ENCODE measurements at places on chromosomes 2 and 18.

- no peak for DNase-seq
Measured at GRCh38 chr2:226466124-226466523, 333.5 kb downstream of the IRS1 start.

GRCh38 chr2:71471276-71471675 lies 17.9 kb downstream of the DYSF start:
- no peak for DNase-seq

- peak; percentile 20 for DNase-seq
Measured at GRCh38 chr18:12645751-12646203, 12.1 kb downstream of the SPIRE1 start.

DNA sequence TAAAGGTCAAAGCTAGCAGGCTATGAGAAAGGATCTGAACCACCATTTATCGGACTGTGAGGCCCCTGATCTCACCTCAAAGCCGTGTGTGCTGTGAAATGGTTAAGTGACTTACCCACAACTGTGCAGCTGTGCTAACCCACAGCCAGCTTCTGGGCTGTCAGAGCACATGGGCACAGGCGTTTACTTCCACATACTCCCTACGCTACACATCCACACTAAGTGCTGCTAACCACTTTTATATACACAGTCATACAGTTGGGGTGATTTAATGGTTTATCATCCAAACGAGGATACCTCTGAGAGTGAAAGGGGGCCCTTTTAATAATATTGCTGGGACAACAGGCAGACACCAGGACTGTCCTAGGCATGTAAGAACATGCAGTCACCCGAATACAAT lies 37.3 kb downstream of the CYRIA start:
- peak; percentile 65 for DNase-seq

DNA sequence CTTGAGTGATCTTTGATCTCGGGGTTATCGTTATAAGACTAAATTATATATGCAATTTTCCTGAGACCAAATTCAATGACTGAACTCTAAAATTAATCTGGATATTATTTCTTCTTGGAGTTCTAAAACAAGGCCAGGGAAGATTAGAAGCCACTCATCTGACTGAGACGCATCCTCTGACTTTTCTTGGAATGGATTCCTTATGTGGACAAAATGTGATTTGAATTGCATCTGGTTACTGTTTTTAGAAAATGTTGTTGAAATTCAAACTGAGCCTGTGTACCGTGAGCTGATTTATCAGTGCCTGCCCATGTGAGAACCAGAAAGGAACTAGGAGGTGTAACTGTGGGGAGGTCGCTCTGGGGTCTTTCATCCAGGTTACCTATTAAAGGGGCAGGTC lies 330.8 kb downstream of the OSR1 start:
- DNase-seq, result no peak

GRCh38 chr2:225074366-225074765 lies 32.1 kb upstream of the DOCK10 start:
- DNase-seq, result peak; percentile 13

DNA sequence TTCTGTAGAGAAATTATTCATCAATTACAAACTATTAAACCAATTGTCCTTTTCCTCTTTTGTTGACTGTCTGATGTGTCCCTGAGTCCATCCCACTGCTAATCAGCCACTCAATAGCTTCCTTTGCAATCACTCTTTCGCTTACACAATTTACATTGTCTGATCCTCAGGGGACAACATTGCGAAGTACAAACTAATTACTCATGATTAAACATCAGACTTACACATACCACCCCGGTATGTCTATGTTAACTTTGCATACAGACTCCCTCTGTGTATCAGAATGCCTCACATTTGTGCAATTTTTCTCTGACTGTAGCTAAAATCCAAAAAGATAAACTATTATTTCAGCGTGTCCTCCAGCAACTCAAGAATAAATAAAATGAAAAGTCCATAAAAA lies 264.4 kb upstream of the REV1 start:
- peak; percentile 56 for DNase-seq

DNA sequence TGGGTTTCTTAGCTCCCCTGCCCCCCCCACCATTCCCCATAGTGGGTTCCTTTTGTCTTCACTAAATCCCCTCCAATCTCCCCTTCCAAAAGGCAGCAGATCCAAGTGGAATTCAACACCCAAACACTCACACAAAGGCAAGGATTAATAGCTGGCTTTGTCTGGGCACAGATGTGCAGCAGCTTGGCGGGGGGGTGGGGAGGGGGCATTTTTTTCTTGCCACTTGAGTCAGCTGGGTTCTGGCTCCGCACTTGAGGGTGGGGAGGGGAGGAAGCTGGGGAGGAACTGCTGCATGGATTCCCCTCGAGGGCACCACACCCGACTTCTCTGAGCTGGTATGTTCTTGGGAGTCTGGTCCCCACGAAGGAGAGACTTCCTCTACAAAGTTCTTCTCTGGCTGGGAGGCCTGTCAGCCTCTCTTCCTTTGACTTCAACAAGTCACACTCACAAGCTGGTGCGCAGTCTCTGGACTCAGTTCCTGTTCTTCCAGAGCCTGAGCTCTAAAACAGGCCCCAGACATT lies 36.0 kb downstream of the SERTAD2 start:
- peak; percentile 56 for DNase-seq

GRCh38 chr2:231535961-231536360 lies 5.7 kb upstream of the NMUR1 start:
- DNase-seq, result no peak

GRCh38 chr2:220601674-220602073 lies 970.4 kb downstream of the EPHA4 start:
- no peak for DNase-seq

DNA sequence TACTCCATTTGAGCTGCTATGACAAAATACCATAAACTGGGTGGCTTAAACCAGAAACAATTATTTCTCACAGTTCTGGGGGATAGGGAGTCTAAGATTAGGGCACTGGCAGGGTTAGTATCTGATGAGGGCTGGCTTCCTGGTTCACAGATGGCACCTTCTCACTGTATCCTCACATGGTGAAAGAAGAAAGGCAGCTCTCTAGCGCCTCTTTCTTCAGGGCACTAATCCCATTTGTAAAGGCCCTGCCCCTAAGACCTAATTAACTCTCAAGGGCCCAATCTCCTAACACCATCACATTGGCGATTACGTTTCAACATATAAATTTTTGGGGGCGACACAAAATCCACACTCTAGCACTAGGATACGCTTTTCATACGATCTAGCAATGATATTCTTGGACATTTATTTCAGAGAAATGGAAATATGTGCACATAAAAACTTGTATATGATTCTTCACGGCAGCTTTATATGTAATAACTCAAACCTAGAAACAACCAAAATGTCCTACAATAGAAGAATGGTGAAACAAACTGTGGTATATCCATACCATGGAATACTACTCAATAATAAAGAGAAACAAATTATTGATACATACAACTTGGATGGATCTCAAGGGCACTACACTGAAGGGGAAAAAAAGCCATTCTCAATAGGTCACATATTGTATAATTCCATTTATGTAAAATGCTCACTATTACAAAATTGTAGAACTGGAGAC lies 111.0 kb downstream of the BCL2L11 start:
- no peak for DNase-seq

- peak; percentile 21 for DNase-seq
Measured at GRCh38 chr18:9612215-9612830, 2.0 kb downstream of the PPP4R1 start.

DNA sequence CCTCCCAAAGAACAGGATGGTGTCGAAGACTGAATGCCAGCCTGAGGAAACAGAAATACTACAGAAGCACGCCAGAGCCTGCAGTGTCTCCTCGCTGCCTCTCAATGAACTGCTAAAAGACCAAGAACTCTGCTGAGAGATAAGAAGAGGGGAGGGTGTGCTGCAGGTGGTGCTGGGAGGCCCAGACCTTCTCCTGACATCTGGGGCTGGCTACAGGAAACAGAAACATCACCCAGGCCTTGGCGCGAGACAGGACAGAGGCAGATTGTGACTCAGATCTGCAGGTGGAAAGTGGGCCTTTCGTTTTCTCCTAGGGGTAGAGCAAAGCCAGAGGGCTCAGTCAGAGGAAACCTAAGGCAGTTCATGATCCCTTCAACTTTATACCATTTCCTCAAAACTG lies 250.3 kb upstream of the TCF4 start:
- DNase-seq, result no peak

GRCh38 chr2:232543928-232544631 lies 4.6 kb downstream of the CHRNG start:
- no peak for DNase-seq

DNA sequence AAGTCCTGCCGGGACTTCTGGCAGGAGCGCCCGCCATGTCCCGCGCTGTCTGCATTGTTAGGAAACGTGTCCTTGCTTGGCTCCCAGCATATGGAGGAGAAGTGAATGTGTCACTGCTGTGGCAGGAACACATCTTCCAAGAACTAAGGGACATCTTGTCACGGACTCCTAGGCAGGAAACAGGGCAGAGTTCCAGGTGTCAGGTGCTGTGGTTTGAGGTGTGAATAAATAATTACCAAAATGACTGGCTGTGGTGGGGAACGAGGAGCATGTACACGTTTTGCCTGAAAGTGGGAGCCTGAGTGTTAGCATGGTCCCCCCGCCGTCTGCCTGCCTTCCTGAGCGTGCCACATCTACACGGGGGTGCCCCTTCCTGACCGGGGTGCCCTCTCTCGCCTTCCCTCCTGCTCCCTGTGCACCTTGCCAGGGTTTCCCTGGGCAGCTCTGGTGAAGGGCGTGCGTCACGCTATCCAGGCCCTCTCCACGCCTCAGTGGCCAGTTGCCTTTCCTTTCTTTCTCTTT lies 237.5 kb downstream of the LDLRAD4 start:
- no peak for DNase-seq

DNA sequence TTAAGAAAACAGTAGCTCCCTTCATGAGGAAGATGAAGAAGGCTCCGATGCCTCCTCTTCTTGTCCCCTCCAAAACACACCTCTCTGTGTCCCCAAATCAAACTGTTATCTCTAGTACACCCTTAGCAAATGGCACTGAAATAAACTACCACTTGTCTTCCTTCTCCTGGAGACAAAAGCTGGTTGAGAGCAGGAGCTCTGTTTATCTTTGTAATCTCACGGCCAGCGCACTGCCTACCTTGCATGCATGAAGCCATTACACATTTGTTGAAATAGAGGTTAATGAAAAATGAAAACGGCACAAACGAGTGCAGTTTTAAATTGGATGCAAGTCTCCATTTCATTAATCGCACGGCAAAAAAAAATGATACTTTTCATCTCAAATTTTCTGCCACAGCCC lies 113.7 kb downstream of the EPB41L3 start:
- no peak for DNase-seq

GRCh38 chr2:230891509-230891908 lies 26.8 kb downstream of the ITM2C start:
- no peak for DNase-seq

DNA sequence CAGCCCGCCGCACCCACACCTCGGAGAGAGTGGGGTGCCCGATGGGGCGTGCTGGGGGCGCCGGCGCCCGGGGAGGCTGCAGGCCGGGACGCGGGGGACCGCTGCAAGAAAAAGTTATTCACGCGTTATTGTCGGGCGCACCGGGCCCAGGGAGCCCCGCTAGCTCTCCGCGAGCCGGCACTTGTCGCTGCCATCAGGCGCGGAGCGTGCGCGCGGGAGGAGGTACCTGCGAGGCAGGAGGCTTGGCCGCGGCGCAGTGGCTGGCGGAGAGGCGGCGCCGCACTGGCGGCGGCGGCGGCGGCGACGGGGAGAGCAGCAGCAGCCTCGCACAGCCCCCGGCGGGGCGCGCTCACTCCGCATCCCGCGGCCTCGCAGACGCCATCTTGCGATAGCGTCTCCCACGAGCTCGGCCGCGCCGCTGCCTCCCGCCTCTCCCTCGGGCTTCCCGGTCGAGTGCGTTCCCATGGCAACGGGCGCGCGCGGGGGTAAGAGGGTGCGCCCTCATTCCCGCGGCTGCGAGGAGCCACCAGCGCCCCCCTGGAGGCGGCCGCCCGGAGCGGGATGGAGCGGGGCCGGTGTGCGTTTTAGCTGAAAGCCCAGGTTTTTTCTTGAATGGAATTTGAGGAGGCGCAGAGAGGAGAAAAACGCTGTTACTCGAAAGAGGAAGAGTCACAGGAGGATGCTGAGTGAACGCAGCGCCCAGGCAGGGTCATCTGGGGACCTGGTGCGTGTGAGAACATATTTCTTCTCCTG lies at the start of gene CHN1:
TSS of gene CHN1 (minus strand) at position 402 of the 753 bp plus-strand sequence. CDS start 469 bp downstream, outside the sequence.
- DNase-seq, result no peak

DNA sequence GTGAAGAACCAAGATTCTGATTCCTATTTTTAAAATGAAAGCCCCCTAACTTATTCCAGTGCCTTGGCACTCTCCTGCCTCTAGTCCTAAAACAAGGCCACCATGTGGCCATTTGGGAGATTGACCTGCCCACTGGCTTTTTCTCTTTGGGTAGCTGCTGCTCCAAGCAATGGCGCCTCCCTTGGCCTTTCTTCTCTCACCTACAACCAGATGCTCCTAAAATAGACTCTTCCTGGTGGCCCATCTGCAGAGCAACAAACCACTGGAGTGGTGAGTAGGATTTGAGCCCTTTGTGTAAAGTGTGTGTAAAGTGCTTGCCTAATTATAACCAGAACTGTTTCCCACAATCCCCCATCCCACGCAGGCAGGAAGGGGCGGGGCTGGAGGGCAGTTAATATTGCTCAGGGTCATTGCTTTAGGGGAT lies 114.2 kb downstream of the FHOD3 start:
- no peak for DNase-seq

DNA sequence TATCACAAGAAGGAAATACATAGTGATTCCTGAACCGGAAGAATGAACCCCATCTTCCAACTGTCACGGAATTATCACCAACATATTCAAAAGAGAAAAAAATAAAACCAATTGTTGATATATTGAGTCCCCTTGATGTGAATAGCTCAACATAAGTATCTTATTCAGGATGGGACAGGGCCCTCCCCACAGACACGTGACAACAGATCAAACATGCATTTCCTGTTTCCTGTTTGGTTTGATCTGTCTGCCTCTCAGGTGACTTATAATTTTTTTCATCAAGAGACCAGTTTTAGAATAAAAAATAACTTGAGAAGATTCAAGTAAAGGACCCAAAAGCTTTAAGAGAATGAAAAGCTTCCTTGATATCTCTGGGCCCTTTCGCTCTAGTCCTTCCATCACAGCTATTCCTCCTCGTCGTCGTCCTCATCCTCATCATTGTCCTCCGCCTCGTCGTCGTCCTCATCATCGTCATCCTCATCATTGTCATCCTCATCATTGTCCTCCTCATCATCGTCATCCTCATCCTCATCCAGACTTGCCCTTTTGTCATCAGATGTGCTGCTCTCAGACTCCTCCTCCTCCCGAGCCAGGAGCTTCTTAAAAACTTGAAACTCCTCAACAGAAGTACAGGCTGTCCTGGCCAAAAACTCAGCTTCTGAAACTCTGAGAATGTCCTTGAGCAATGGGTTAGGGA lies 6.3 kb downstream of the MTERF4 start:
- DNase-seq, result no peak

- no peak for DNase-seq
Measured at GRCh38 chr2:183292028-183292427, 167.8 kb downstream of the NUP35 start.

Data from inflammatory macrophage (primary cell).